ENCODE measurements at places on chromosomes 6 and 20.

DNA sequence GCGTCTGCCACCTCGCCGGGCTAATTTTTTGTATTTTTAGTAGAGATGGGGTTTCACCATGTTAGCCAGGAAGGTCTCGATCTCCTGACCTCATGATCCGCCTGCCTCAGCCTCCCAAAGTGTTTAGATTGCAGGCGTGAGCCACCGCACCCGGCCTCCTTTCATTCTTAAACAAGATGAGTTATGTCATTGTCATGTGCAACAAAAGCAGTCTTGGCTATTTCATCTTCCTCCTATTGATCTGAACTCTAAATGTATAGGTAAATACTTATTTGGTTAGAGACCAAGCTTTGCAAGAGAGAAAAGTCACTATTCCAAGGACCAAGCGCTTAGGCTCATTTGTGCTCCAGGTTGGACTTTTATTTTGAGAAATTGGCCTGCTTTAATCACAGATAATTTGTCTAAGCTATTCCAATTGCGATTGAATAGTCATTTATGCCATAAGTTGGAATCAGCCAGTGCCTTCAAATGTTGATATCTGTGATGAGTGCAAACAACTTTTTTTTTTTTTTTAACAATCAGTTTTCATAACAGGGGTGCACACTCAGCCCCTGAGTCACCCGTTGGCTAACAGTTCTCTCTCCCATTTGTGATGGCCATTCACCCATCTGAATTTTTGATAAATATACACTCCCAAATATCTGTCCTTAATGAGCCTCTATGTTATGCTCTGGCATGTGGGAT, 167.3 kb downstream of the BCAS1 start:
- no peak for DNase-seq

DNA sequence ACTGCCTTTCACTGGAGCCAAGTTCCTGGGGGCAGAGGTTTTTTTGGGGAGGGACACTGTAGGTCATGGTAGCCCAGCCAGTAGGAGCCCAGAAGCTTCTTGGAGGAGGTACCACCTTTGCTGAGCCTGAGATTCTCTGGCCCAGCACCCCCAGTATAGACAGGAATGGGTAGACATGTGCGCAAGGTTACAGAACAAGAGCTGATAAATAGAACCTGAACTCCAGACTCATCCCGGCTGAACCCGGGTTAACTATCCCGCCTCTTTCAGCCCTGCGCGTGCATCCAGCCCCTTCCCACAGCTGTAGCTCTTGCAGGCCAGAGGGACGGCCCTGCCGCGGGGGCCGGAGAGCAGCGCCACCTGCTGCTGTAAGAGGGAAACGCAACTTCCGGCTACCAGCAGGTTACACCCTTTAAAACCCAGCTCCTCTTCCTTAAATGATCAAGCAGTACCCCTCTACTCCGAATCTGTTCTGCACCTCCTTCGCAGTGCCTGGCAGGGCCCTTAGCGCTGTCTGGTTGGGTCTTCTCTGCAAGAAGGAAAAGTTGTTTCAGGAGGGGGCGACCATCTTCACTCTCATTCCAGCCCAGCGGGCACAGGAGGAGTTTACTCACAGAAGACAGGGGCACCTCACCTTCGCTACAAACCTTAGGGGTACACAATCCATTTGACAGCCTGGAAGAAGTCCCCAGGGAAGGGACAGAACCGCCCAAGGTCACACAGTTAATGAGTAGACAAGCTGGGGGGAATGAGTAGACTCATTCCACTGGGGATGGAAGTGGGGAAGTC, 7.5 kb downstream of the SRXN1 start:
- DNase-seq: peak; percentile 52

DNA sequence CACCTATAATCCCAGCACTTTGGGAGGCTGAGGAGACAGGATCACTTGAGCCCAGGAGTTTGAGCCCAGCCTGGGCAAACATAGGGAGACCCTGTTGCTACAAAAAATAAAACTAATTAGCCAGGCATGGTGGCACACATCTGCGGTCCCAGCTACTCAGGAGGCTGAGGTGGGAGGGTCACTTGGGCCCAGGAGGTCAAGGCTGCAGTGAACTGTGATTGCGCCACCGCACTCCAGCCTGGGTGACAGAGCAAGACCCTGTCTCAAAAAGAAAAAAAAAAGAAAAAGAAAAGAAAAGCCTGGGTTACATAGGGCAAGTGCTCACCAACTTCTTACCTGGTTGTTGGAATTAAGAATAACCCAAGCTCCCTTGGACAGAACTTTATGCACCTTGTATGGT, 14.6 kb upstream of the MYB start:
- DNase-seq: no peak

- DNase-seq: no peak
Measured at GRCh38 chr6:109945091-109945490, 33.0 kb upstream of the GPR6 start.

DNA sequence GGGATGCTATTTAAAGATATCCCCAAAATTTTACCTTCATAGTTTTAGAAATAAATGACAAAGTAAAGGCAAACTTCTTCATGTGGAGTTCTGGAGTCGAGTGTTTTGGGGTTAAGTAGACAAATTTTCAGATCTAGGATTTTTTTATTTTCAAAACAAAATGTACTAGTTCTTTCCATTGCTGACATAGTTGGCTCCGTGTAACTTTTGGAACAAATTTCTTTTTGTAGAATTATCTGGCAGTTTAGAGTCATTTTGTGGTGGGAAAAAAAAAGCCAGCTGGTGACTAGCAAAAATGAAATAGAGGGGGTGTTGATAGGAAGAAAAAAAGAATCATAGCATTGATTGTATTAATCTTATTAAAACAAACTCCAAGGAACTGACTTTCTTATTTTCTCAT, 131.6 kb upstream of the TCF21 start:
- no peak for DNase-seq

DNA sequence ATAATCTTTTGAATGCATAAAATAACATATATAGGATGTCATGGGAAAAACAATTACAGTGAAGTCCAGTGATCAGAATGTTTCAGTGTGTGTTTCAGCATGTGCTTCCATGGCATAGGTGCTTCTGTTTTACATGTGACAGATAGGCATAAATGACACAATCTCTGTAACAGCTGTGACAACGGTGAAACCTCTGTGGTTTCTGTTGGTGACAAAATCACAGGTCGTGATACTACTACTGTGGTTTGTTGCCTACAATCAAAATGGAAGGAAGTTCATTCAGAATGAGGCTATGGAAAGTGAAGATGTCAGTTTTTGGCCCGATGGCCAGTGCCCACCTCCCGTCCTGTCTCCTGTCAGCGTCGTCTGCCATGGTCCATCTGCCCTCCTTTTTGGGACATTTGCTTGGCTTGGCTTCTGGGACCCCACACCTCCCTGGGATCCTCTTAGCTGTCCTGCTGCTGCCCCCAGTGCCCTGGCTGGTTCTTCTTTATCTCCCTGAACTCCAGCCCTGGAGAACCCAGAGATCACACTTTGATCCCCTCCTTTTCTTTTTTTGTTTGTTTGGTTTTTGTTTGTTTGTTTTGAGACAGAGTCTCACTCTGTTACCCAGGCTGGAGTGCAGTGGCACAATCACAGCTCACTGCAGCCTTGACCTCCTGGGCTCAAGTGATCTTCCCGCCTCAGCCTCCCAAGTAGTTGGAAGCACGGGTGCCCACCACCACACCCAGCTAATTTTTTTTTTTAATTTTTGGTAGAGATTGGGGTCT, 79.3 kb upstream of the NAA20 start:
- no peak for DNase-seq
